Choroid plexus epithelial cell (primary cell): ENCODE measurements at places on chromosomes 2 and 18.
A peak's percentile ranks its signal among the peaks of the same experiment; 100 is the strongest.

- no peak for DNase-seq
Measured at GRCh38 chr18:13420969-13421686, 202.6 kb downstream of the LDLRAD4 start.

DNA sequence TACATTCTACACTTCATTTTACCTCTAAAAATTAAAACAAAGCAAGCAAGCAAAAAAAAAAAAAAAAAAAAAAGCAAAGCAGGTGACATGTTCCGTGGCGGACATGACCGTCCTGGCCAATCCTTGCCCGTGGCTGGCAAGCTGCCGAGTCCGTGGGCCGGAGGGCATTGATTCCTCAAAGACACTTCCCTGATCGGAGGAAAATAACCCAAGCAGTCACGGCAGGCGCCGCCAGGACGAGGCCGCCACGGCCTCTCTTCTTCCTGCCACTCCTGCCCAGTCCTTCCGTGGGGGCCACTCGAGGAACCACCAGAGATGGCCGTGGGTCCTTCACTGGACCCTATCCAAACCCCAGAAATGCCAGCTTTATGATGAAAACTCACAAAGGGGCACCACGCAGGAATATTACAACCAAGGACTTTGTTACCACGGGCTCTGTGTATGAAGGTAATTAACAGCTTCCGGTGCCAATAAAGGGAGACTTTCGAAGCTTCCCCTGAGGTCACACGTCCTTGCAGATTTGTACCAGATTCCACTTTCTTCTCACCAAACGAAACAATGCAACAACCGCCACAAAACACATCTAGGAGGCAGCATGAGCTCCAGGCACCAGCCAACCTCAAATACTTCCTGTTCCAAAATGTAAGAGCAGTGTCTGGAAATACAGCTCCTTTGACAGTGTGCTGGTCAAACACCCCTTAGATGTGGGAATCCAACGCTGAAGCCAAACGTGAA is 170.3 kb downstream of the HDAC4 start:
- DNase-seq = no peak

DNA sequence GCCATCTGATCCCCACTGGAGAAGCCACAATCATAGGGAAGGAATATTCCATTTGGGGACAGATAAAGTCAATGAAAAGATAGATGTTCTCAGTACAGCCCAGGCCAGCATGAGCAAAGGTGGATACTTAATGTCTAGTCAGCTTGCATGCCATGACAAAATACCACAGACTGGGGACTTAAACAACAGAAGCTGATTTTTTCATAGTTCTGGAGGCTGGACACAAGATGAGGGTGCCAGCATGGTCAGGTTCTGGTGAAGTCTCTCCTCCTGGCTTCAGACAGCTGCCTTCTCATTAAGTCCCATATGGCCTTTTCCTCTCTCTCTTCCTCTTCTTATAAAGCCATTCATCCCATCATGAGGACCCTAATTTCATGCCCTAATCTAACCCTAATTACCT is 116.1 kb upstream of the CYP1B1 start:
- DNase-seq = no peak

DNA sequence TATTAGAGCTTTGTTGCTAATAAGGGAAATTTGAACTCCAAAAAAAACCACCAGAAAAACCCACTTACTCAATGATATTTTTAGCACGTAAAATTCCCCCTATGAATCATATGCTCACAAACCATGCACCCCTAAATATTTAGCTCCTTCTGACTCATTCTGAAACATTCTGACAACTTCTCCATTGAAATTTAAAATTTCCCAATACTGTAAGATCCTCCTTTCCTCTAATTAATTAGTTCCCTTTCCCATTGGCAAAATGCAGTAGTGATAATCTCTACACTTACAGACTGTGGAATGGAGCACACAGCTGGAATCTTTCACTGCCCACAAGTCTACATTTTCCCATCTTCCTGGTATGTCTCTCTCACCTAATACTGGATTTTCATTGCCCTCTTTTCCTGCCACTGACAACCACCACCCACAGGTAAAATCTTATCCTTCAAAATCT is 215.8 kb upstream of the ACVR2A start:
- no peak for DNase-seq

- DNase-seq = no peak
Measured at GRCh38 chr2:28941008-28941407, 40.1 kb upstream of the TOGARAM2 start.

DNA sequence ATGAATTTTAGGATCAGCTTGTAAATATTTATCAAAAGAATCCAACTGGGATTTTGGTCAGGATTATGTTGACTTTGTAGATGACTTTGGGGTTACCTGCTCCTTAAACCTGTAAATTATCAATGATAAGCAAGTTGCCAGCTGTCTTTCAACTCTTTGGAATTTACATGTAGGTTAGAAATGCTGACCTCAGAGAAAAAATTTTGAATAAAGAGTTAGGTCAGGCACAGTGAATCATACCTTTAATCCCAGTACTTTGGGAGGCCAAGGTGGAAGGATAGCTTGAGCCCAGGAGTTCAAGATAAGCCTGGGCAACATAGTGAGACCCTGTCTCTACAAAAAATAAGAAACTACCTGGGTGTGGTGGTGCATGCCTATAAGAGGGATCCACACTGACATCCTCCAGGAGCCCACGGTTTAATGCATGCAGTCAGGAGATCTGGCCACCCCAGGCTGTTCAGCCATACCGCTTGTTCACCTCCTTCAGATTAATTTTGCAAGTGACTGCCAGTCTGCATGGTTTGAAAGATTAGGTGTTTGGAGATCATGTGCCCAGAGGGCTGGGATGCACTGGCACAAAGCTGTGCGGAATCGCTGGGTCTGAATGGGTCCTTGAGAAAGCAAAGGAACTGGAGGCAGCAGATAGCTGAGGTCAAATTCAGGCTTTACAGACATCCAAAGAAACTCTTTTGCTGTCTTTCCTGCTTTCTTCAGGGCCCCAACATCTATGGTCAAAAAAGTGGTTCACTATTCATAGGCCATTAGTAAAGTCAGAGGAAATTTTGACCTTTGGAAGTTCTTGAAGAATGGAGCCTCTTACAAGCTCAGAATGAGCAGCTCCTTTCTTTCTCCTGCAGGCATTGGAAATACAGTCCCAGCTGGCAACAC is 83.4 kb upstream of the TXNDC2 start:
- DNase-seq = no peak

DNA sequence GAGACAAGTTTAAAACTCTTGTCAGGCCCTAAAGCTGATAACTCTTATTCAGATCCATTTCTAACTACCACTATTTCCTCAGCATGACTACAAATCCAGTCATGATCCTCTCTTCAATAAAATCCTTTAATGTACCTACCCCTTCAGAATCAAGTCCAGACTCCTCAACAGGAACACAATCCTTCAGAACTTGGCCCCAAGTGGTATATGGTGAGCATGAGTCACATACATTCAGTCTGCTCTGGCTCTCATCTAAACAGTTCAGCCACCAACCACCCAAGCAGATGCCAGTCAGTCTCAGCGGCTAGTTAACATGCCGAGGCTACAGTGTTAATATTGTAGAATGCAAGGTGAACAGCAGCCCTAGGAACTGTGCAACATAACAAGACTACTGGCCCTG is 9.7 kb downstream of the LMAN2L start:
- peak; percentile 57 for DNase-seq

GRCh38 chr18:55013685-55014084 is 54.4 kb upstream of the CCDC68 start:
- DNase-seq = no peak

GRCh38 chr18:3104190-3105054 is 91.5 kb upstream of the LPIN2 start:
- DNase-seq = peak; percentile 43

DNA sequence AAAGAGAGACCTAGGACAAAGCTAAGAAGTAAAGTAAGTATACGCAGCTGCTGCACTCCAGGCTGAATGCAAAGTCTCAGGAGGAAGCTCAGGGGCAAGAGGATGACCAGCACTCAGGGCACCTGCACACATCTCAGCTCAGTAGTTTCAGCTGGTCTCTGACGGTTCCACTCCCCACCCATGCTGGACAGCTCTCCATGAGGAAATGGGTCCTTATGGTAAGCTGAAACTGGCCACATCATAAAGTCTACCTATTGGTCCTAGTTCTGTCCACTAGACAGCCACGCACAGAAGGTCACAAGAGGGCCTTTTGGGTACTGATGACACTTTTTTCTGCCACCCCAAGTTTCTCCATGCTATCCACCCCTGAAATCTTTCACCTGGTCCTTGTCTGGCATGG is 215.3 kb downstream of the TTC32 start:
- no peak for DNase-seq

DNA sequence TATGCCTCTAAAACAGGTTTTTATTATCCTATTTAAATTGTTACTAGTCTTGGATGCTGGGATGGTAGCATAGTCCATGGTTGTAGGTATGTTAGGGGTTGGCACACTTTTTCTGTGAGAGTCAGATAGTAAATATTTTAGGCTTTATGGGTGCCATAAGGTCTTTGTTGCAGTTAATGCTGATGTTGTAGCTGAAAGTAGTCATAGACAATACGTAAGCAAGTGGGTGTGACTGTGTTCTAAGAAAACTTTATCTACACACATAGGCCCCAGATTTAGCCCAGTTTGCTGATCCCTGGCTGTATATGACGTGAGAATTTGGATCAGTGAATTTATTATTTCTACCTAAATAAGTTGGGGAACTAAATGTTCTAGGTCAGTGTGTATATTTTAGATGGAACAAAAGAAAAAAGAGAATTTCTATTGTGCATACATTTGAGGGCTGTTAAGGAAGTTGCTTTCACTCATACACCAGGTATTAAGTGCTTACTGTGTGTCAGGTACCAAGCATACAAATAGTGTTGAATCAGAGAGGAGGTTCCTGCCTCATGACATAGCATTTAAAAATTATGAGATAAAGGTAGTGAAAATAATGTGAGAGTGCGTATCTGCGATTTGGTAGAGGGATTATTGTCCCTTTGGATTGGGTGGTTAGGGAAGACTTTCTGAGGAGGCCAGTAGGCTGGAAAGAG is 39.4 kb downstream of the AGFG1 start:
- no peak for DNase-seq

GRCh38 chr2:235669269-235669831 is 175.5 kb downstream of the AGAP1 start:
- peak; percentile 79 for DNase-seq

DNA sequence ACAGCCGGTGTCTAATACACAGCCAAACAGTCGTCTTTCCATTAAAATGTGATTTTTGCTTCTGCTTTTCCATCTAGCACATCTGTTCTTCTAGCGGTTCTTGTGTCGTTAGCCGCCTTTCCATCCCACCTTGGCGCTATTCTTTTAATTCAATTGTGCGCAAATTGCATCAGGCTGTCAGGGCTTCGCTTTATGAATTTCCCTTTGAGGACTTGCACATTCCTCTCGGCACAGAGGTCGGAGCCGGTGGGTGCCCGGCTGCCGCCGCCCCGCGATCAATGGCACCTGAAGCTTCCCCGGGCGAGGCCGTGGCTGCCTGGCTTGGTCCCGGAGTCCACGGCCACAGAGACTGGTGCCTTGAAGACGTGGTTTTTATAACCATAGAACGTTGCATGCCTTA is 33.9 kb upstream of the TSPYL6 start:
- DNase-seq = no peak

- DNase-seq = peak; percentile 87
Measured at GRCh38 chr18:74506448-74507084, 10.4 kb downstream of the CNDP2 start.

DNA sequence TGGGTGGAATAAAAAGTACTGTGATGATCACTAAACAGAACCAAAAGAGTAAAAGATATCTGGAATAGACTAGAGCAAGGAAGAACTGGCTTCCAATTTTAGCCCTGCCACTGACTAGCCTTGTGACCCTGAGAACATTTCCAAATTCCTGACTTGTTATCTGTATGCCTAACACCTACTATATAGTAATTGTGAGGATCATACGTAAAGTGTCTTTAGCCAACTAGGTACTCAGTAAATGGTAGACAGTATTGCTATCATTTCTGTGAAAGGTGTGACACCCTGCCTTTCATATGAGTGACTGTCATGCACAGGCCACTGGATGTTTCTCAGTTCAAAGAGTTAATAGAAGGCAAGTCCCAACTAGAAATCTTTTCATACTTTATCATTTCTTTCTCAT is 29.8 kb downstream of the CYTIP start:
- no peak for DNase-seq

- DNase-seq = no peak
Measured at GRCh38 chr2:53561155-53561554, 206.4 kb upstream of the CHAC2 start.

- DNase-seq = no peak
Measured at GRCh38 chr2:49702740-49703139, 548.4 kb upstream of the FSHR start.

DNA sequence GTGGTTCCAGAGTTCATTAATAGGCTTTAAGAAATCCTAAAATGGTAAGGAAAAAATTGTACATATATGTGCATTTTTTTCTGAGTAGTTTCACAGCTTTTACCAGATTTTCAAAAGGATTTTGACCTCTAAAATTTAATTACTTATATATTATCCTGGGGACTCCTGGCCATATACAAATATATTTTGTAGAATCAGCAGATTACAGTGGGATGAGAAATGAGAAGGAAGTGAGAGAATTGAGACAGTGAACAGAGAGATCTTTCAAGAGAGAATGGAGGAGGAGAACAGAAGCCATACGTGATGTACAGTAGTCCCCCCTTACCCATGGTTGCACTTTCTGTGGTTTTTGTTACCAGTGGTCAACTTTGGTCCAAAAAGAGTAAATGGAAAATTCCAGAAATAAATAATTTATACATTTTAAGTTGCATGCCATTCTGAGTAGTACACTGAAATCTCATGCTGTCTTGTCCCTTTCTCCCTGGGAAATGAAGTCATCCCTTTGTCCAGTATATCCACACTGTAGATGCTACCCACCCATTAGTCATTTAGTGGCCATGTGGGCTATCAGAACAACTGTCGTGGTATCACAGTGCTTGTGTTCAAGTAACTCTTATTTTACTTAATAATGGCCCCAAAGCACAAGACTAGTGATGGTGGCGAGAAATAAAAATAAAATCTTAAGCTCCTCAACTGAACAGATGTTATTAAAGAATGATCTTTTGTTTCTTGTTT is 130.4 kb upstream of the MYO3B start:
- no peak for DNase-seq

- DNase-seq = no peak
Measured at GRCh38 chr2:30695749-30696148, 111.5 kb downstream of the CAPN13 start.

- peak; percentile 69 for DNase-seq
Measured at GRCh38 chr2:157751462-157752058, 122.9 kb upstream of the ACVR1C start.

- DNase-seq = no peak
Measured at GRCh38 chr18:13587001-13587400, 139.4 kb downstream of the FAM210A start.
